Breast epithelium (tissue), 4 donors: ENCODE measurements at places on chromosomes 12 and 14.

DNA sequence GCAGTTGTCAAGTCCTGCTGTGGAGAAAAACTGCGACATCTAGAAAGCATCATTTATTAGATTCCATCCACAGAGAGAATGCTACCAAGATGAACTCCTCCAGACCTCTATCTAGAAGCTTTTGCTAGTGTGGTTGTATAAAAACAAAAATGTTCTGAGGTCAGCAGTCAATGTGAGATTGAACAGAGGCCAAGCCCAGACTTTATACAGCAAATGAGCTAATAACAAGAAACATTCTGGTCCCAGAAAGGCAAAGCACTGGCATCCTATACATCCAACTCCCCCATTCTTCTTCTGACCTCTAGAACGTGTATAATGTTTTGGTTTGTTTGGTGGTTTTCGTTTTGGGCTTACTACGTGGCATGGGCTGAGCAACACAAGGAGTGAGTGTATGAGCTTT lies 26.7 kb upstream of the RIN3 start:
- DNase-seq = no peak

- DNase-seq = no peak
Observed at GRCh38 chr12:116473416-116473815, 85.8 kb upstream of the MAP1LC3B2 start.

DNA sequence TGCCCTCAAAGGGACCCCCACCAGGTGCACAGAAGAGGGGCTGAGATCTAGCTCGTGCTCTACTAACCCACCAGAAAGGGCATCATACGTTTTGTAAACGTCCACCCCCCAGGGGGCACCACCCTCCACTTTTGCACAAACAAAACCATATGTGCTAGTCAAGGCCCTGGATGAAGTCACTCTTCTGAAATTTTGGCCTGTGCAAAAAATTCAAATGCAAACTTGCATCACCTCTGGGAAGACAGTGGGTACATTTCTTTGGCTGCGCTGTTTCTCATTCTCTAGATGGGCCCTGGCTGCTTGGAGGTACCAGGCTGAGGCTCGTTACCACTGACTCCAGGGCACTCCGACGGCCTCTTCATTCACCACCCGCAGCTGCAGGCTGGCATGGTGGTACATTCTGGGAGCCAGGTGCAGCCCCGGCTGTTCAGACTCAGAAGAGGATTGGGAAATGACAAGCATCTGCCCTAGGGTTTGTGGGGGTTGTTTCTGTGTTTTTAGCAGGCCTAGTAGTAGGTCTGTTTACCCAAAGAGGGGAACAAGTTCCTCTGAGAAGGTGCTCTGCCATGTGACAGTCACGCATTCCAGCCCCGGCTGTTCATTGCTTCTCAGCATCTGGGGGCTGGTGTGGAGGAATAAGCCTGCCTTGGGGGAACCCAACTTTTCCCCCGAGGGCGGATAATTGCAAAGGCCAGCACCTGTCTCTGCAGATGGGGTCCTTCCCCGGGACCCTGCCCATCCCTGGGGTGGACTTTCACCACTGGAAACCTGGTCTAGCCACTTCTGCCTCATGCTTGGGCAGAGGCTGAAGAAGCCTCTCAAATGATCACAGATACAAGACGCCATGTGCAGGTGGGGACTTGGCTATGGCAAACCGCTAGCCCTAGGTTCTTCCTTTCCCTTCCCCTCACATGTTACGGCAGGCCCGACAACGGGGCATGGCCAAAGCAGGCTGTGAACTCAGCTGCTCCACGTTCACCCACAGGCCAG lies 147.6 kb downstream of the DPF3 start:
- DNase-seq = no peak

DNA sequence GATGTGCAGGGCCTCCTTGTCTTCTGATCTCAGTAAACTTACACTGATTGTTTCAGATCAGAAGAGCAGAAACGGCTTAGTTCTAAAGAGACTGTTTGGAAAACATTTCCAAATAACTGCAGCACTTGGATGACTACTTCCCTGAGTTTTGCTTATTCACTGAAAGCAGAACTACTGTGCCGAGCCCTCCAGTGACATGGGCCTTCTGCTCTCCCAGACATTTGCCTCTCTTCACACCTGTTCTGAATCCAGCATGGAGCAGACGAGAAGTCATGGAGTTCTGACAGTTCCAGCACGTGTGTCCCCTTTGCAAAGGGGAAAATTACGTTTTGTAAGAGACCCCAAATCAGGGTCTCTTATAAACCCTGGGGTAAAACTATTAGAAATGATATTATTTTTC lies 31.4 kb downstream of the ETNK1 start:
- no peak for DNase-seq

- no peak for DNase-seq
Observed at GRCh38 chr14:52014601-52015267, 25.4 kb downstream of the RTRAF start.

DNA sequence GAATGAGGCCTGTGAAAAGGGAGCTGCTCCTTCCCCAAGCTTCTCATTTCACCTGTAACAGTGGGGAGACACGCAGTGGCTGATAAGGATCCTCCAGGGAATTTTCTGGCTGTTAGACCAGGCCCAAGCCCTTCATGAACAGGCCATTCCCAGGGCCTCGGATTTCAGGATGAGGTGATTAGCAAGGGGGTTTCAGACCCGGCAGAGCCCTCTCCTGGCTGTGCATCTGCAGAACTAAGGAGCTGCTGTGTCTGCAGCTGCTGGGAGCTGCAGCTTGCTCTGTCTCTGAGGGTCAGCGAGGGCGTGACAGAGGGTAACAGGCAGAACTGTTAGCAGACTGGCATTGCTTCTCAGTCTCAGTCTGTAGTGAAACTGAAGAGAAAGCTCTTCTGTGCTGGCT lies 110.4 kb downstream of the KCNA5 start:
- no peak for DNase-seq

GRCh38 chr12:112219195-112219594 lies 93.8 kb downstream of the TRAFD1 start:
- DNase-seq = no peak

DNA sequence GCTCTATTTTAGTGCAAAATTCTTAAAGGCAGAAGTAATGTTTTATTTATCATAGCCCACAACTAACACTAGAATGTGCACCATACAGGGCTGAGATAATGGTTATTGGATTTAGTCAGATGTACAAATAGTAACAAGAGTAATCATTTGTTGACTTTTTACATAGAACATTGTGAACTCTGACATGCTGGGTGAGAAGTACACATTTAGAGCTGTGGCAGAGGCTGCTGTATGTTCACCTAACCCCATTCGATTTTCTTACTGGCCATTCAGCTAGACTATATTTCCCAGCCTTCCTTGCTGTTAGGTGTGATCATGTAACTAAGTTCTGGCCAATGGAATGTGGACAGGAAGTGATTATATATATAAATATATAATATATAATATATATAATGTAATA lies 89.1 kb downstream of the DRAM1 start:
- no peak for DNase-seq

DNA sequence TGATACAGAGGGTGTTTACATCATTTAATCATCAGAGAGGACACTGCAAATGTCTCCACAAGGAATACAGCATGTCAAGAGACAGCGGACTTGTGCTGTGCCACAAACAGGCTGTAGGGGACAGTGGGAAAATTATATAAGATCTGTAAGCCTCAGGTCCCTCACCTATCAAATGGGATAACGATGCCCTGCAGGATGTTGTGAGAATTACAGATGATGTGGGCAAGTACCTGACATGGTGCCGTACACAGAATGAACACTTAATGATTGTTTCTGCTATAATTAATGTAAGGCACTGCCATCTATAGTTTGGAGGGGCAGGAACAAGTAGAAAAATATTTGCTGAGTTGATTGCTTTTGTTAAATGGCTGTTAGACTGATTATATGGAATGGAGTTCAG lies 81.9 kb upstream of the GTF2A1 start:
- no peak for DNase-seq

DNA sequence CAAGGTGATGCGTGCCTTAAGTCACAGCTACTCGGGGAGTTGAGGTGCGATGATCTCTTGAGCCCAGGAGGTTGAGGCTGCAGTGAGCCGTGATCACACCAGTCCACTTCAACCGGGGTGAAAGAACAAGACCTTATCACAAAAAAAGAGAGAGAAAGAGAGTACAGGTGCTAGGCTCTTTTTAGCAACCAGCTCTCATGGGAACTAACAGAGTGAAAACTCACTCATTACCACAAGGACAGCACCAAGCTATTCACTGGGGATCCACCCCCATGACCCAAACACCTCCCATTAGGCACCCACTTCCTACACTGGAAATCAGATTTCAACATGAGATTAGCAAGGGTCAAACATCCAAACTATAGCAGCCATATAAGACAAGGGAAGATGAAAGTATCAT lies 164.2 kb downstream of the NDUFA12 start:
- no peak for DNase-seq

DNA sequence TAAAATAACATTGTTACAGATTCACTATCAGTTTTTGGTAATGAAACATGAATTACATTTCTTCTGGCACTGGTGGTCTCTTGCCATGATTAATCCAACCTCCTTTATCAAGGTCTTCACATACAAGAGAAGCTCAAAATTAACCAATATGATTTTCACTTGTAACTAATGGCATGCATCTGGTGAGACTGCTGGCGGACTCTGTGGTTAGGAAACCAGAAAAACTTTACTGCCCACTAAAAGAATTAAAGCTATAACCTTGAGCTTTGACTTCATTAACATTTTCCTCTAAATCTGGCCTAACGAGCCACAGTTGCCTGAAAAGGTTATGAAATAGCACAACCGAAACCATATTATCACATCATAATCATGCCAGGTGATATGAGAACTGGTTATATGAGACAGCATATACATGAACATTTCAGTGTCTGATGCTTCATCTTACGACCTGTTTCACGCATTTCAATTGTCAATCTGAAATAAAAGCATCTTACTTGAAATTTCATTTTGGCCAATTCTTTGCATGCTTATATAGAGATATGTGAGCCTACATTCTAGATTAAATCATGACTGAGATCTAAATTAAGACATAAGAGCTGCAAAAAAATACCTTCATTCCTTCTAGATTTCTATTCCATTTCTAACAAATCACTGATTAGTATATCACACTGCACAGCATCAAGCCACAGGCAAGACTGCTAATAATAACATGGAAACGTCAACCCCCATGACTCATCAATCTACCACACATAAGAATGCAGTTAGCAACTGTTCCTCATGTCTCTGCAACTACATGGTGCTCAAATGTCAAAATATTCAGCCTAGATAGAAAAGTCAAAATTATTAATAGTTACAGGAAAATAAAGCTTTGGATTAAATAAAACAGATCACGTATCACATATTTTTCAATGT lies 89.3 kb downstream of the OSBPL8 start:
- no peak for DNase-seq

GRCh38 chr14:99436247-99437180 lies 44.1 kb downstream of the SETD3 start:
- no peak for DNase-seq

- no peak for DNase-seq
Observed at GRCh38 chr14:50612806-50613205, 52.9 kb downstream of the ATL1 start.

DNA sequence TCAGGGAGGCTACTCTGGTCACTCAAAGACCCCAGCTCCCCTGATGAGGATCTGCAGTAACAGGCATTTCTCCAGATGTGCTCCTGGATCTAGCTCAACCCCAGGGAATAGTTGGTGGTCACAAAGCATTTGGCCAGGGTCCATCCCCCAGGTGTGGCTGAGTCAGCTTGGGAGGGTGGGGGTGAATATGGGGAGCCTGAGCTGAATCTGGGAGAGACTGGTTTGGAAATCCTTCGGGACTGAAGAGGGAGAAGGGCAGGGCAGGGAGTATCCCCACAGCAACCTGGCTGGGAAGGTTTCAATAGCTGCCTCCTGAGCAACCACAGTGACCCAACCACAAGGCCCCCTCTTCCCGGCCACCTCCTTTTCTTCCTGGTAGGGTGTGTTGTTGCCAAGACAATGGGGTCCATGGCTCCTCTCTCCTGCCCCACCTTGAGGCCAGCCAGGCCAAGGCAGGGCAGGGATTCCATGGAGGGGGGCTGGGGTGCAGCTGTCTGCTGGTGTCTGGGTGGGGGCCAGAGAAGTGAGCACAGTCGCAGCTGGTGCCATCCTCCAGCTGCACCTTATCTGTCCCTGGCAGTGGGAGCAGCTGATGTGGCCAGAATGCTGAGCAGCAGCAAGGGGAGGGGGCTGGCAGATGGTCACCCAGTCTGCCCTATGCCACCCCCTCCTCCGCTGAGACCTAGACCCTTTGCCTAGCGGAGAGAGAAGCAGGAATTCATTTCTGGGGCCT lies 5.5 kb downstream of the ASIC1 start:
- DNase-seq = no peak

DNA sequence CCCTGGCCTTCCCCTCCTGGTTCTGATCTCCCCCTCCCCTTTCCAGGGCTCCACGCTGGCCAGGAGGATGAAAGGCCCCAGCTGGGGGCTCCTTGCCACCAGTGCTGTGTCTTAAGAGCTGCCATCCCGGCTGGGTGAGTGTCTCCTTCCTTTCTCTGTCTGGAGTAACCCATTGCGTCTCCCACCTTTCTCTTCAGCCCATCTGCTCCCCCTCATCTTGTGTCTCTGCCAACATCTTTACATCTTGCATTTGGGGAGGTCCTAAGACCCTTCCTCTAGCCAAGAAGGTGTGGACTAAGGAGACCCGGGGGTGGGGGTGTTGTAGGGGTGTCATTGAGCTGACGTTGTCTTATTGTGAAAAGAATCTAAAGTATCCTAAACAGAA lies 505 bp downstream of the BCL2L2 start:
- DNase-seq = no peak
